ENCODE measurements at places on chromosomes 5 and 9. TPM values are rescaled to one million over a fixed set of nuclear protein-coding genes. Genes with fewer than 3 reads are reported as not detected.
A peak's percentile ranks its signal among the peaks of the same experiment; 100 is the strongest.

PCDHA1 gene
- not detected for total RNA-seq

- no peak for DNase-seq
- H3K36me3 ChIP-seq, result no peaks in the 10 kb centered on the region
- no peak overlapping the region for H3K27ac ChIP-seq
- no peak overlapping the region for H3K4me3 ChIP-seq
- H3K4me1 ChIP-seq, result no peaks in the 10 kb centered on the region
- no peaks in the 10 kb centered on the region for H3K27me3 ChIP-seq
These were observed 330.8 kb downstream of the TRIM36 start for GRCh38 chr5:114838937-114839336.

DNA sequence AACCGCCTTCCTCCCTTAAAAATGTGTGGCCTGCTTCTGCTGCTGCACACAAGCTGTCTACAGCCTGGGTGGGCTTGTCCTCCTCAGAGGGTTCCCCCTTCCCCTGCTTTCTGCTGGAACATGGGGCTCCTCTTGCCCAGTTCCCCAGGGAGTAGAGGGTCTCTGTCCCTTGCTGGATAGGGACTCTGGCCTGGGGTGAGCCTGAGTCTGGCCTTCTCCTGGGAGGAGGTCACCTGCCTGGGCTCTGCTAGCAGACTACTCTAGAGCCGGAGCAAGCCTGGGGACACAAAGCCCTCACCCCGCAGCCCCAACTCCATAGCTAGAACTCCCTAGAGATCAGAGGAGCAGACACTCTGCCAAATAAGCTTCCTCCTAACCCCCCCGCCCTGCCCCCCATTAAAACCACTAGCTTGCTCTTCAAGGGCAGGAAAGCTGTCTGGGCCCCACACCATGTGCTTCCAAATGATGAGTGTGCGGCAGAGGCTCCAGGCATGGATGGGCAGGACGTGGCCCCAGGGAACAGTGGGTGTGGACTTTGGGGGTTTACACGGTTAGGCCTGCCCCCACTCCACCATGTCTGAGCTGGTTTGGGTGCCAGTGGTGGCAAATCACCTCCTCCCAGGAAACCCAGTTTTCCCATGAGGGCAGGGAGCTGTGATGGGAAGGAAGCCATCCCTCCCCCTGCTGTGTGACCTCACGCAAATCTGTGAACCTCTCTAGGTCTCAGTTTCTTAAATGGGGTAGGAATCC lies 10.0 kb downstream of the TCF7 start:
- H3K36me3 ChIP-seq, result no peaks in the 10 kb centered on the region
- no peaks in the 10 kb centered on the region for H3K27me3 ChIP-seq
- DNase-seq, result no peak
- H3K27ac ChIP-seq, result peak overlapping the region; percentile 15

DNA sequence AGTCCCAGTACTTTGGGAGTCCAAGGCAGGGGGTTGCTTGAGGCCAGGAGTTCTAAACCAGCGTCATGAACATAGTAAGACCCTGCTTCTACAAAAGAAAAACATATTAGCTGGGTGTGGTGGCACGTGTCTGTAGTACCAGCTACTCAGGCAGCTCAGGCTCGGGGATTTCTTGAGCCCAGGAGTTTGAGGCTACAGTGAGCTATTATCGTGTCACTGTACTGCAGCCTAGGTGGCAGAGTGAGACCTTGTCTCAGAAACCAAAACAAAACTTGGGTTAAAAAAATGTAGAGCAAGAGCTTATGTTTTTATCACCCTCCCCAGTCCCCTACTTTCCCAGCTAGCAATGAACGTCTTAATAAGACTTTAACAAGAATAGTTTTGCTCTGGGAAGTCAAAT lies 46.7 kb downstream of the UHRF2 start:
- no peak for DNase-seq
- no peaks in the 10 kb centered on the region for H3K36me3 ChIP-seq
- no peaks in the 10 kb centered on the region for H3K27me3 ChIP-seq
- no peaks in the 10 kb centered on the region for H3K4me1 ChIP-seq
- H3K4me3 ChIP-seq, result no peak overlapping the region
- H3K27ac ChIP-seq, result no peak overlapping the region

DNA sequence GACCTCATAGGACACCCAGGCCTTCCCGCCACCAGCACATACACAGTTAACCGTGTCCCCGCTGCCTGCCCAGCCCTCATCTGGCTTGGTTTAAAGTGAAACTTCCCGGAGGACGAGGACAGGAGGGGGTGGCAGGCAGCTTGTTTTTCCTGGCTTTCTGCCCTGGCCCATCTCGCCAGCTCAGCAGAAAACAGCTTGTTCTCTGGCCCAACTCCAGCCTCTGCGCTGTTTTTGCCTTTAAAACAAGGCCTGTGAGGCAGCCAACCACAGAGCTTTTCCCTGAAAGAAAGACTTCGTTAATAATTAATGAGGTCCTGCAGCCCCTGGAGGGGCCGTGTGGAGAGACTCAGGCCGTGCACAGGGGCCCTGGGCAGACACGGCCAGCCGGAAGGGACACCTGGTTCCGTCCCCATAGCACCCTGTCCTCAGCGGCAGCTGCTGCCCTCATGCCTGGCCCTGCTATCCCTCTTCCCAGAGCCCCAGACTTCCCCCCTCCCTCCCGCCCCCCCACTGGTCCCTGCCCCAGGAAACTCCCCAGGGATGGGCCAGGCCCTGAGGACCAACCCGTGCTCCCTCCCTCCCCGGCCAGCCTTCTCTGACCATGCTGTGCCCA lies 108.7 kb downstream of the RXRA start:
- peaks cover 88% of the 10 kb centered on the region for H3K4me1 ChIP-seq
- no peaks in the 10 kb centered on the region for H3K27me3 ChIP-seq
- H3K4me3 ChIP-seq, result peak overlapping the region; percentile 10

- H3K27me3 ChIP-seq, result no peaks in the 10 kb centered on the region
- no peaks in the 10 kb centered on the region for H3K36me3 ChIP-seq
- H3K27ac ChIP-seq, result no peak overlapping the region
These were observed 5.6 kb upstream of the OMD start for GRCh38 chr9:92429836-92430235.

ITGA1 gene
- 8.9 TPM for total RNA-seq

DNA sequence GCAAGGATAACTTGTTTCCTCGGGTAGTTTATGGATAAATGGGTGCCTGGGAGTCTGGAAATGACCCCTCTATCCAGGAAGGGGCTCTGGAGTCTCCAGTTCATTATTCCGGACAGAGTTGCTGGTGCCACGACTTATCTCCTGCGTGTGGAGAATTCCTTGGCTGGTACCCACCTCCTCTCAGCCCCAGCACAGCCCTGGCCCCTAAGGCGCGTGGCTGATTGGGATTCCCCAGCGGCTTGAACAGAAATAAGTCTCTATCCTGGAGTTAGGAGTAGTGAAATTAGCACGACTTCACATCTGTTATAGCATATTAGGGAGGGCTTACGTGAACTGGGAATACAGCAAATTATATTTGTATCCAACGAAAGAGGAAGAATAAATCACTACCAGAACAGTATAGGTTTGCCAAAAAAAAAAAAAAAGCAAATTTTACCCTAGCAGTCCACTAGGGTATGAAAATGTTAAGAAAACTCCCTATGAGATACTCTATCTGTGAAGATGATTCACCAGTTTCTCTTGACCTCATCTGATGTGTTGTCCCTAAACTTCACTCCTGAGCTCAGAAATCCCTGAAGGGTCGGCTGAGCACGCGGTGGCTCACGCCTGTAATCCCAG lies 172.5 kb upstream of the OTULINL start:
- H3K4me1 ChIP-seq, result no peaks in the 10 kb centered on the region
- H3K4me3 ChIP-seq, result no peak overlapping the region
- no peaks in the 10 kb centered on the region for H3K27me3 ChIP-seq
- no peak for DNase-seq
- peak overlapping the region; percentile 49 for H3K27ac ChIP-seq

GRCh38 chr9:124774129-124774978 lies 2.6 kb upstream of the OLFML2A start:
- no peak overlapping the region for H3K4me3 ChIP-seq
- peaks cover 7% of the 10 kb centered on the region for H3K27me3 ChIP-seq
- H3K36me3 ChIP-seq, result no peaks in the 10 kb centered on the region
- DNase-seq, result peak; percentile 79

DNA sequence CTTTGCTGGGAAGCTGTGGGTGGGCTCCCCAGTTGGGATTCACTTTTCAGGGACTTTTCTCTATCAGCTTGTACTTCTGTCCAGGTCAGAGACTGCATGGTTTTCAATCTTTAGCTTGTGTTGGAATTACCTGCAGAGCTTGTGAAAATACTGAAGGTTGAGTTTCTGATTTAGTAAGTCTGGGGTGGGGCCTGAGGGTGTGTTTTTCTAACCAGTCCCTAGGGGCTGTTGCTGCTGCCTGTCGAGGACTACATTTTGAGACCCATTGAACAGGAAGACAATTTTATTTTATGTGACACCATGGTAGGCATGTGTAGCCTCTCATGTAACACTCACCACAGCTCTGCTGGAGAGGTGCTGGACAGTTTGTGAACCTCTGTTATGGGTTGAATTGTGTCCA lies 14.7 kb upstream of the MLANA start:
- no peaks in the 10 kb centered on the region for H3K36me3 ChIP-seq
- no peaks in the 10 kb centered on the region for H3K27me3 ChIP-seq
- no peak overlapping the region for H3K27ac ChIP-seq
- no peaks in the 10 kb centered on the region for H3K4me1 ChIP-seq
- DNase-seq, result no peak

GRCh38 chr5:71778678-71779276 lies 59.7 kb downstream of the CARTPT start:
- H3K4me1 ChIP-seq, result no peaks in the 10 kb centered on the region
- H3K36me3 ChIP-seq, result no peaks in the 10 kb centered on the region
- DNase-seq, result no peak
- no peaks in the 10 kb centered on the region for H3K27me3 ChIP-seq

- peak overlapping the region; percentile 94 for H3K27ac ChIP-seq
- no peak overlapping the region for H3K4me3 ChIP-seq
- H3K36me3 ChIP-seq, result no peaks in the 10 kb centered on the region
- DNase-seq, result no peak
- H3K27me3 ChIP-seq, result no peaks in the 10 kb centered on the region
- H3K4me1 ChIP-seq, result peaks cover 58% of the 10 kb centered on the region
These were observed 13.6 kb downstream of the CPEB4 start for GRCh38 chr5:173901705-173902104.

ADAMTS2 gene
- 3.8 TPM for total RNA-seq

DNA sequence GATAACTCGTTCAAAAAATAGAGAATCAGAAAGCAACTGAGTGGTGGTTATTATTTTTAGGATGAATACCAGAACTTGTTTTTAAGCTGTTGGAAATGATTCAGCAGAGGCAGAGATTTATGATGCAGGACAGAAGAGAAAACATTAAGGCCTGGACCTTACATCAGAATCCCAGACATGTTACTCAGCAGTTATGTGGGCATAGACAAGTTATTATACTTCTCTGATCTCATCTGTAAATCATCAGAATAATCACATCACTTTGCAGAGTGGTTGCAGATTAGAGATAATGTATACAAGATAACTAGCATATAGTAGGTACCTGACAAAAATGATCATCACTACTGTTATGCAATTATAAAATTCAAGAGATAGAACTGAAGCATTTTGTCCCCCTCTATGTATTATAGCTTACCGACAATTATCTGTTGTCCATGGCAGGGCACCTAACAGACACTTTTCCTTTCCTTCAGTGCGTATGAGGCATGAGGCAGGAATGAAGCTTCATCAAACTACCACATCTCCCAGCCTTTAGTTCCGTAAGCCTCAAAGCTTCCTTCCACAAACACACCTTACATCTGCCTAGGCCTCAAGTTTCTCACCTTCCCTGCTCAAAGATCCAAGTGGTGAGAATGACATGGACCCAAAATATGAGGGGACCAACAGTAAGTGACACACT lies 165.9 kb downstream of the DENND1A start:
- no peak overlapping the region for H3K27ac ChIP-seq
- H3K4me3 ChIP-seq, result no peak overlapping the region
- H3K4me1 ChIP-seq, result no peaks in the 10 kb centered on the region
- no peaks in the 10 kb centered on the region for H3K36me3 ChIP-seq

GRCh38 chr5:80837679-80838078 lies 122.5 kb upstream of the RASGRF2 start:
- H3K27ac ChIP-seq, result no peak overlapping the region
- H3K4me1 ChIP-seq, result no peaks in the 10 kb centered on the region
- no peaks in the 10 kb centered on the region for H3K27me3 ChIP-seq
- no peak overlapping the region for H3K4me3 ChIP-seq

ADRA1B gene
- total RNA-seq, result 1.2 TPM

SHROOM1 gene
- 2.2 TPM for total RNA-seq

- H3K4me1 ChIP-seq, result peaks cover 55% of the 10 kb centered on the region
- DNase-seq, result no peak
- no peak overlapping the region for H3K4me3 ChIP-seq
- no peaks in the 10 kb centered on the region for H3K27me3 ChIP-seq
- no peak overlapping the region for H3K27ac ChIP-seq
These were observed 21.0 kb downstream of the MACROH2A1 start for GRCh38 chr5:135377751-135378680.

- no peaks in the 10 kb centered on the region for H3K27me3 ChIP-seq
- H3K27ac ChIP-seq, result no peak overlapping the region
- DNase-seq, result no peak
- no peak overlapping the region for H3K4me3 ChIP-seq
- no peaks in the 10 kb centered on the region for H3K36me3 ChIP-seq
- no peaks in the 10 kb centered on the region for H3K4me1 ChIP-seq
These were observed 113.7 kb downstream of the COL23A1 start for GRCh38 chr5:178476531-178476930.

RNF183 gene
- not detected for total RNA-seq

DNA sequence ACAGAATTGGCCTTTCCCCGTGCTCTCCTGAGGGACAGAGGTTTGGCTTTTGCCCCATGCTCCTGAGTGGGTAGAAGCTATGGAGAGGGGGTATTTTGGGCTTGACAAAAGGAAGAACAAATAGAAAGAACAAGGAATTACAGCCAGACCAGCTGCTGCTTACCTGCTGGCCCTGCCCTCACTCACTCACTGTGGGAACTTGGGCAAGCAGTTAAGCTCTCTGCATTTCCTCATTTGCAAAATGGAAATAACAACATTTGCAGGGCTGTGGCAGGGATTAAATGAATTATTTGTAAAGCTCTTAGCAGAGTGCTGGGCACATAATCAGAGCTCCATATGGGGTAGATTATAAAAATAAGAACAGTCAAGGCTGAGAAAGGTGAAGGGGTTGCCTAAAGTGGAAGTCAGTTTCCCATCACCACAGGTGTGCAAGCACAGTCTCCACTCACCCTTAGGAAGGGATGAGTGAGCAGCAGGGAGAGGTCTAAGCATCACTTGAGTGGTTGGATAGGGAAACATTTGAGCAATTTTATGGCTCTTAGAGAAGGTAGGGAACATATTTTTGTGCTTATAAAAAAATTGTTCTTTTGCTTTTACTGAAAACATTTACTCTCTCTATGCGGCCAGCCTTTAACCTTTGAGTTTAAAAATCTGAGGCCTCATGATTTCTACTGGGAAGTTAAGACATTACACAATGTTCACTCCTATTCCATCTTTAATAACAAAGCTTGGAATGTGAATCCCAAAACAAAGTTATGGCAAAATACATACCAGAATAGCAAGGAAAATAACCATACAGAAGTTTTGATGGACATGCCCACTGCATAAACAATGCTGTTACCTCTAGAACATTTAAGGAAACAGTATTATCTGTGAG lies 42.8 kb upstream of the LHFPL2 start:
- no peaks in the 10 kb centered on the region for H3K4me1 ChIP-seq
- H3K4me3 ChIP-seq, result no peak overlapping the region
- no peak overlapping the region for H3K27ac ChIP-seq
- H3K27me3 ChIP-seq, result no peaks in the 10 kb centered on the region

GRCh38 chr9:96071076-96071814 lies 195.8 kb downstream of the ERCC6L2 start:
- no peaks in the 10 kb centered on the region for H3K27me3 ChIP-seq
- no peak overlapping the region for H3K4me3 ChIP-seq
- no peaks in the 10 kb centered on the region for H3K36me3 ChIP-seq
- DNase-seq, result no peak
- no peaks in the 10 kb centered on the region for H3K4me1 ChIP-seq

GRCh38 chr5:148858106-148858505 lies 31.7 kb downstream of the ADRB2 start:
- H3K36me3 ChIP-seq, result no peaks in the 10 kb centered on the region
- H3K27me3 ChIP-seq, result no peaks in the 10 kb centered on the region
- DNase-seq, result no peak
- peaks cover 61% of the 10 kb centered on the region for H3K4me1 ChIP-seq
- peak overlapping the region; percentile 71 for H3K27ac ChIP-seq
- no peak overlapping the region for H3K4me3 ChIP-seq

Measured in gastrocnemius medialis (tissue), 4 donors.